Stimulated activated CD4-positive, alpha-beta T cell treated with anti-CD3 and anti-CD28 coated beads, TNF-alpha, amount 100 ng/mL, for 4 hours (primary cell): ENCODE measurements at places on chromosomes 6 and 20.

DNA sequence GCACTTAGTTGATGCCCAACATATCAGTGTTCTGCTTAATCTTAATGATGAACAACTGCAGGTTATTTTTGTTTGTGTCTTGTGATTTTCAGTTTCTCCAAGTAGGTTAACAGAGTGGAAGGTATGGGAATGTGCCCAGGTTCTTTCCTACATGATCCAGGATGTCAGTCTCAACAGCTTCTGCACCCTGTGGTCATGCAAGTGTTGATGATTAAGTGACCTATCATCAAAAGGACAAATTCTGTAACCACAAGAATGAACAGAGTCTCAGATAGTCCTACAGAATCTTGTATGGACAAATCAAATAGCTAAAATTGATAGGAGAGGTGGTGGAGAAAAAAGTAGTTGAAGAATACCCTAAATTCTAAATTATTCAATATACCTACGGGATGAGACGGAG is 26.1 kb downstream of the MAN1A1 start:
- DNase-seq: no peak

- DNase-seq: peak; percentile 27
Measured at GRCh38 chr20:43949741-43950618, 35.3 kb downstream of the TOX2 start.

GRCh38 chr6:152343735-152344360 is 293.3 kb downstream of the SYNE1 start:
- DNase-seq: no peak

- DNase-seq: no peak
Measured at GRCh38 chr6:156848533-156848932, 71.4 kb downstream of the ARID1B start.

GRCh38 chr6:143544011-143544696 is 32.6 kb upstream of the FUCA2 start:
- no peak for DNase-seq

DNA sequence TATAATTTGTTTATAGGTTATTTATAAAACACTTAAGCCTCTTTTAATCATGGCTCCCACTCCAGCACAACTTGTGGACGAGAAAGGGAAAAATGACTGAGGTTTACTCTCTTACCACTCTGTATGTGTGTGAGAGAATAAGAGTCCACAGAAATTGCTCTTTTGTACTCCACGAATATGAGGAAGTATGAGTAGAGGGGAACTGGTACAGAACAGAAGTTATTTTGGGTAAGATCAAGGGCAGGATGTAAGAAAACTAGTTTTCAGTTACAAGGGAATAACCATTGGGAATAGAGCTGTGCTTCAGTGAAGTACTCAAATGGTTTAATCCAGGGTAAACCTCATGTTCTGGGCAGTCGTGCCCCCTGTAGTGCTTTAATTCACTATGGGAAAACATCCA is 72.6 kb downstream of the REV3L start:
- DNase-seq: no peak

GRCh38 chr6:98576791-98577190 is 257.6 kb upstream of the POU3F2 start:
- DNase-seq: no peak

DNA sequence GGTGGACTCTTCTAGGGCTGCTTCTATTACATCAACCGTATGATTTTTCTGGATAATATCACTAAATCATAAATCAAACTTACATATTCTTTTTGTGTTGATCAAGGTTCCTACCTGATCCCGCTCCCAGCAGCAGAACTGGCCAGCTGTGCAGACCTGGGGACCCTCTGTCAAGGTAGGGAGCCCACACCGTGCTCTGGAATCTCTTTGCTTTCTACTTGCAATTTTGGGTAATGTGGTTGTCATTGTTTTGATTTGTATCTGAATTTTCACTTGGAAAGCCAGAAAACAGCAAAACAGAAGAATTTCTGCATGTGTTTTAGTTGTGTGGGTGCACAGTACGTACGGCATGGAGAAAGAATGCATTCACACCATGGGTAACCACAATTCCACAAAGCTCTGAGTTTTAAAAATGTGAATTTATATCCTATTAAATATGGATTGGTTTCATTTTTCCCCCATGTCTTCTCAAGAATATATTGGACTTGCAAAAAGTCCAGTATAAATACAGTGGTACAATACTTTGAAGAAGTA is 80.1 kb downstream of the ADGRG6 start:
- DNase-seq: no peak

DNA sequence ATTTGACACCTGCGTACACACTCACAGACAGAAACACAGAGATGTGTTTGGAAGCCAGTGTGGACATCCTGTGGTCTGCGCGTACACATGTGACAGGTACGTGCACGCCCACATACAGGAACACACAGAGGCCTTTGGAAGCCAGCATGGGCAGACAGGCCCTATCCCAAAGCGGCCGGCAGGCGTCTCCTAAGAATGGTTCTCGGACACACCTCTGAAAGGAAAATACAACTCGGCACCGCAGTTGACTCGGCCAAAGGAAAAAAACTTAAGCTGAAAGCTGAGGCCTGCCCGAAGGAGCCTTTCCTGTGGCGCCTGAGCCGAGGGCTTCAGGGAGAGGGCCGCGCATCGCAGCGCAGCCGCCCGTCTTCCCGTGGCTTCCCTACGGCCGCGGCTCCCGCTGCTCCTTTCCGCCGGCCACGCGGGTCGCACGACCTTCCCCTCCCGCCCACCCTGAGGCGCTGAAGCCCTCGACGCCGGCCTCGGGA is 1.4 kb upstream of the CEP43 start:
- no peak for DNase-seq

DNA sequence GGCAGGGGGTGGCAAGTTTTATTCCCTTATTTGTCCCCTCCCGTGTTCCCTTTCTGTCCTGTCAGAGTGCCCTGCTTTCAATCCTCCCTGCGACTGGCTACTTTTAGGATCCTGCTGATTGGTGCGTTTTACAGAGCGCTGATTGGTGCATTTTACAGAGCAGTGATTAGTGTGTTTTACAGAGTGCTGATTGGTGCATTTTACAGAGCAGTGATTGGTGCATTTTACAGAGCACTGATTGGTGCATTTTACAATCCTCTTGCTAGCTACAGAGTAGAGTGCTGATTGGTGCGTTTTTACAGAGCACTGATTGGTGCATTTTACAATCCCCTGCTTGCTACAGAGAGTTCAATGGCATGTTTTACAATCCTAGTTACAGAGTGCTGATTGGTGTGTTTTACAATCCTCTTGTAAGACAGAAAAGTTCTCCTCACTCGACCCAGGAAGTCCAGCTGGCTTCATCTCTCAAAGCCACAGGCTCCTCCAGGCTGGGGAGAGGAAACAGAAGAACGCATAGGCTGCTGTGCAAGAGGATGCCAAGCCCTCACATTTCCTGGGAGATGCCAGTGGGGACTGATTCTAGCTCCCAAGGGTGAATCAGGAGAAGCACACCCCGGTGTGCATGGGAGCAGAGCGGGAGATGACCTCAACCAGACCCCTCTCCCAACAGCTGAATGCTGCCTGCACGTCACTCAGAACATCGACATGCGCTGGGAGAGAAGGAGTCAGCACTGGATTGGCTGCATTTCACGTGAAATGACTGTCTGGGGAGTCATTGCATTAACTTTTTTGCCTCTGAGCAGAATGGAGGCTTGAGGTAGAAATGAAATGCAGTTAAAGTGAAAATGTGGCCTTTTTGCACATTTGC is 48.3 kb upstream of the SLC22A23 start:
- DNase-seq: no peak

DNA sequence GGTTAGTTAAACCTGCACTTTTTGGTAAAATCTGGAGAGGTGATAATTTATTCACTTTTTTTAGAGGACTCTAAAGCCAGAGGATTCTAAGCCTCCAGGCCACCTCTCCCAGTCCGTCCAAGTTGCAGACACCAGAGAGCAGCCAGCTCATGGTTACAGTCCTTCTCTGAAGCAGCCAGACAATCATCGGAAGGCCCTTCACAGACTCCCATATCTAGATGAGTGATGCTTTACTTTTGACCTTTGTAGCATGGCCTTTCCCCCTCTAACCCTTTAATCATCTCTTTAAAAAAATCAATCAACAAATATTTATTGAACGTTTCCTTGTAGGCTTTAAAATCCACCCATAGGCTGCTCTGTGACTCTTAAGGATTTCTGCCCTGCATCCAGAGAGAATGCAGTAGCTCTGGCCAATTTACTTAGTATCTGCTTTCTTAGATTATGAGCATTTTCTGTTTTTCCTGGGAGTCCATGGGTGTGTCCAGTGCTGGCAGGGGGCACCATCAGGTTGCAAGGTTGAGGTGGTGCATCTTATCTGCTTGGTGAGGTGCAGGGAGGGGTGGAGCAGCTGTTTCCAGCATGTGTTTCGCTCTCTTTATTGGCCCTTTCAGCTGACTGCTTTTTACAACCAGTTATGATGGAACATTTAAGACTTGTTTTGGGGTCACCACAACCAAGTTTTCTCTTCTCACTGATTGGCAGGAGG is 58.6 kb downstream of the JARID2 start:
- no peak for DNase-seq

DNA sequence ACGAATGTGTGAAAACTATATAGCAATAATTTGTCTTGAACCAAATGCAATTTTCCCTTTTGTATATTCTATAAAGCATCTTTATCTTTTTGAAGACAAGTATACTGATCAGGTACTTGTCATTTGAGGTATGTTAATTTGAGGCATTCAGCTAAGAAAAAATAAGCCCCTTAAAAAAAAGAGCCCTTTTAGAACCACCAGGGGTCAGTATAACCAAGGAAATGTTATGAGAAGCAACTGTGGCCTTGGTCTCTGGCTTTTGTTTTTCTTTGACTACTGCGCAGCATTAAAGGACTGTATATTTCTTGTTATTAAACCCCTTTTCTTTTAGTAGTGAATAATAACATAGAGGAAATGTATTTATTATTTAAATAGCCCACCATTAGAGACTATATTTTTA is 43.1 kb downstream of the CD109 start:
- no peak for DNase-seq

DNA sequence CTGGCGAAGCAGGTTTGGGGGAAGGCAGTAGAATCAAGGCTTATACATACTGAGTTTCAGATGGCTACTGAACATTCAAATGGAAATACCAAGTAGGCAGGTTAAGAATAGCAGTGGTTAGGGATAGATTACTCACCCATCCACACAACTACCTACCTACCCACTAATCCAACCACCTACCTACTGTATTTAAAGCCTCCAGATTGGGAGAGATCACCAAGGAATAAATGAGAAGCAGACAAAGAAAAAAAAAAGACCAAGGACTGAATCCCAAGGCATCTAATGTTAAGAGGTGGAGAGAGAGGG is 68.3 kb upstream of the SMIM29 start:
- DNase-seq: no peak

GRCh38 chr20:36574366-36575135 is 1.2 kb downstream of the TGIF2 start:
- DNase-seq: peak; percentile 46

DNA sequence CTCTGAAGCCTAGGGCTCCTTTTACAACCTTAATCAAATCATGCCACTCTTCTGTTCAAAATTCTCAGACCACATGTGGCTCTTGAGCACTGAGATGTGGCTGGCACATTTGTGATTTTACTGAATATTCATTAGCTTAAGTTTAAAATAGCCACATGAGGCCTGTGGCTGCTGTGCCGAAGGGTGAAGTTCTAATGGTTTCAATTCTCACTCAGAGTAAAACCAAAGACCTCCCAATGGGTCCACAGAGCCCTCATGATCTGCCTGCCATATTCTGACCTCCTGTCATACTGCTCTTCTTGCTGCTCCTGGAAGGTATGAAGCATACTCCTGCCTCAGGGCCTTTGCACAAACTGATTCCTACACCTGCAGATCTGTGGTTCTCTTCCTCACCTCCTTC is 7.8 kb upstream of the CST3 start:
- DNase-seq: no peak

DNA sequence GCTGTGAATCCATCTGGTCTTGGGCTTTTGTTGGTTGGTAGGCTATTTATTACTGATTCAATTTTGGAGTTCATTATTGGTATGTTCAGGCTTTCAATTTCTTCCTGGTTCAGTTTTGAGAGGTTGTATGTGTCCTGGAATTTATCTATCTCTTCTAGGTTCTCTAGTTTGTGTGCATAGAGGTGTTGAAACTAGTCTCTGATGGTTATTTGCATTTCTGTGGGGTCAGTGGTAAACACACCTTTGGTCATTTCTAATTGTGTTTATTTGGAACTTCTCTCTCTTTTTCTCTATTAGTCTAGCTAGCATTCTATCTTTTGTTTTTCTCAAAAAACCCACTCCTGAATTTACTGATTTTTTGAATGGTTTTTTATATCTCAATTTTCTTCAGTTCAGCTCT is 70.1 kb upstream of the IRAK1BP1 start:
- DNase-seq: no peak

DNA sequence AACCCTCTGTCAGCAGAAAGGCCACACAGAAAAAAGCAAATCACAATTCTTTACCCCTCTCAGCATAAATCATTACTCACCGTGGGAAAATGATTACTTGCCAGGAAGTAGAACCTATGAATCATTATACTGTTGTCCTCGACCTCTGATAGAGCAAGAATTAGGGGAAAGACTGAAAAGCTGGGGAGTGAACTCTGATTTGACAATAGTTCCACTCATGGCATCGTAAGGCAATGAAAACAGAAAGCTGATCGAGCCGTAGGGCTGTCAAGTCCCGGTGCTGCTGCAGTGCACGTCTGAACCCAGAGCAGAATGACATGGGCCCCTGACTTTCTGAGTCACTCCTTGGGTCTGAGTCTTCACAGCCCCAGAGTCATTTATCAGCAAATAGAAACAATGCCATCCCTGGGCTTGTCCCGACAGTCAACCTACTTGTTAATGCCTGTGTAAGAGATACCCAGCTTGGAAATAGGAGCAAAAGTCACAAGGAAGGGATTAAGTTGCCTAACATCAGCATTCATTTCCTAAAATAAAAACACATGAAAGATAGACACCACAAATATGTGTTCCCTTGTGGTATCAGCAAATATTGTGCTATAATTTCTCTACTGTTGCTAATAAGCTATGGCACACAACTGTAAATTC is 224.8 kb upstream of the MARCKS start:
- peak; percentile 1 for DNase-seq

DNA sequence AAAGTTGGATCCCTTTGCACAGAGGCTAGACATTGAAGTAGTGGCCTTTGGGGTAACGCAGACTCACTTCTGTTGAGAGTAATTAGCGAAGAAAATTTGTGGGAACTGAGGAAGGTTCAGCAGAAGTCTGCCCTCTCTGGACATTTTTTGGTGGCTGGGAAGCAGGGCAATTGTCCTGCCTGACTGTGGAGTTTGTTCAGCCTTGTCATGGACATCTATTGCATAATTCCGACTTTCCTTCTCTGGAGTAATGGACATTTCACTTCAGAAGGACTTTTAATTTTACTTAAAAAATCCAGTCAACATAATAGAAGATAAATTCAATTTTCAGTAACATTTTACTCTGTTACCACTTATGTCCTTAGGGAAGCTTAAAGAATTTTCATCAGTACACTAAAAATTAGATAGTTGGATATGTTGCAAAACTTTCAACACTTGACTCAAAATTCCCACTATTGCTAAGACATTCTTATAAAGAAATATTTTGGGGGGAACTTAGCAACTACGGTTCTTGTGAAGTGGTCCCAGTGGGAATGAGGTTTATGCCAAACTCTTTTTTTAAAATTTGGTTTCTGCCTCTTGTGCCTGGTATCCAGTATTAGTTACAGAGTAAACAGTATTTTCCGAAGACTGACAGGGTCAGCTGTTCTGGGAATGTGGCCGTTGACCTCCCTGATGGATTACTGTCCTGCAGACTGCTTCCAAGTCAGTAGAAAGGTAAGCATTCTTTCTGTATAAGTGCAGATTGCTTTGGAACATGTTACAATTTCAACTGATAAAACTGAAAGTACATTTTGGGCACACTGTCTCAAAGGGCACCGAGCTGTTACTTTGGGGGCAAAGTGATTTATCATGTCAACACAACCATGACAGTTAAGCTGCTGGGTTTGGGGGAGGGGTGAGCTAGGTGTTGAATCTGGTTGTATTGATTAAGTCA is 100.6 kb upstream of the MLIP start:
- no peak for DNase-seq
